ENCODE measurements at places on chromosomes 7 and 10.
A peak's percentile ranks its signal among the peaks of the same experiment; 100 is the strongest.

DNA sequence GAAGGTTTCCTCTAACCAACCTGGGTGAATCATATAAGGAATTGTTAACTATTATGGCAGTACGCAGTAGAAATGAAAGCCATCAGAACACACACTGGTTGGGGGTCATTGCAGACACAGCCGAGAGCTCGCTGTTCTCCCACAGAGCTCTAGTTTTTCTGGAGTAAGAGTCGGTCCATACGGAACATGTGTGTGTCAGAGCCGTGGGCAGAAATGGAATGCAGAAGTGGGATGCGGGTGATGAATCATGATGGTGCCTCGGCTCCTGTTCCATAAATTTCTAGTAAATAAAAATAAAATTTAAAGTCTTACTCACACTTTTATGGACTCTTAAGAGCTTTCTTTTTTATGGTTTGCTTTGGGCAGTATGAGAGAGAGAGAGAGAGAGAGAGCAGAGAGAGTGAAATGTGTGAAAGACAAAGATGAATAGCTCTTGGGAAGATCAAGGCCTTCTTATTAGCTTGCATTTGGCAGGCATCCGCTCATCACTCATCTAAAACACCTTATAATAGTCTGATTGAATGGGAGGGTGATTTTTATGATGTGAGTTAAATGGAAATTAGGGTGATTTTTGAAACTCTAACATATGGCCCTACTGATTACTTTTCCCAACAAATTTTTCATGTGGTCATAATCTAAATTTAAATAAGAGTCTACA lies 98.8 kb upstream of the PFKP start:
- DNase-seq: no peak

- DNase-seq: no peak
Observed at GRCh38 chr10:10642751-10643150, 374.9 kb upstream of the CELF2 start.

- DNase-seq: no peak
Observed at GRCh38 chr7:129801882-129802281, 150.9 kb downstream of the UBE2H start.

- no peak for DNase-seq
Observed at GRCh38 chr10:101817337-101818118, 716 bp downstream of the OGA start.

- no peak for DNase-seq
Observed at GRCh38 chr10:48514255-48514654, 90.6 kb downstream of the ARHGAP22 start.

DNA sequence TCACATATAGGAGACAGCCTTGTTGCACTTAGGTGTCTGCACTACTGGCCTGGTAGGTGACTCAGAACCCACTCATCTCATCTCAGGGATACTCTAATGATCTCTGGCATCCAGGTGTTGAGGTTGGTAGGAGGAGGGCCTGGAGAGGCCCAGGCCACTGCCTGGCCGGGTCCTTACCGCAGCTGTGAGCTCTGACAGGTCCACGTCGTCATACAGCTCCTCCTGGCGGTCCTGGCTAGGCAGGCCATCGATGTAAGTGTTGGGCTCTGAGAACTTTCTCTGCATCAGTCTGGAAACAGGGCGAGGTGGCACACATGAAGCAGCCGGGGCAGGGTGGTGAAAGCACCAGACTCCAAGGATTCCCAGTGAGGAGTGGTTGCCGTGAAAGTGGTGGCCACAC lies 62.1 kb downstream of the VWA2 start:
- DNase-seq: no peak

- DNase-seq: no peak
Observed at GRCh38 chr10:88962336-88962735, 9.8 kb upstream of the ACTA2 start.

GRCh38 chr7:129790136-129790535 lies 162.6 kb downstream of the UBE2H start:
- no peak for DNase-seq

- DNase-seq: no peak
Observed at GRCh38 chr7:15685358-15686294, 857 bp downstream of the MEOX2 start.

- no peak for DNase-seq
Observed at GRCh38 chr10:89942217-89942616, 240.8 kb downstream of the KIF20B start.

DNA sequence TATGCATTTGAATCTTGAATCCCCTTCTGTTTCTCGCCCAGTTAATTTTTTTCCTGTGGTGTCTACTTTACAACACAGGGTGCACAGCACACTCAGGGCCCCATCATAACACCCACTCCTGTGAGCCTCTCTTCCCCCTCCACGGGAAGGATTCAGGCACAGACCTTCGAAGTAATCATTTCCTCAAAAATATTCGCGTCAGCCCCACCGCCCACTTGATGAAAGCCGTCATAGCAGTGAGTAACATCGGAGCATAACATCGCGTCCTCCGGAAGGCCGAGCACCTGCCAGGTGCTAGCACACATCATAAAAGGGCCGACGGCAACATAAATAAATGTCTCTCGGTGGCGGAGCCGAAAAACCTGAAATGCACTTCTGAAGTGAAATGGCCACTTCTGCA lies 201.7 kb upstream of the ADARB2 start:
- DNase-seq: peak; percentile 27

DNA sequence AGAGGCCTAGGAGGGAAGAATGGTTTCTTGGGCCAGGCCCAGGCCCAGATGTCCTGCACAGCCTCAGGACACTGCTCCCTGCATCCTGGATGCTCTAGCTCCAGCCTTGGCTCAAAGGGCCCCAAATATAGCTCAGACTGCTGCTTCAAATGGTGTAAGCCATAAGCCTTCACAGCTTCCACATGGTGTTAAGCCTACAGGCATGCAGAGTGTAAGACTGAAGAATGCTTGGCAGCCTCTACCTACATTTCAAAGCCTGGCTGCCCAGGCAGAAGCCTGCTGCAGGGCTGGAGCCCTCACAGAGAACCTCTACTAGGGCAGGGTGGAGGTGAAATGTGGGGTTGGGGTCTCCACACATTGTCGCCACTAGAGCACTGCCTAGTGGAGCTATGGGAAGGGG lies 118.1 kb downstream of the TPK1 start:
- no peak for DNase-seq

- DNase-seq: no peak
Observed at GRCh38 chr7:39458061-39458745, 108.0 kb upstream of the YAE1 start.

- DNase-seq: no peak
Observed at GRCh38 chr7:27899601-27900000, 159.6 kb downstream of the TAX1BP1 start.

DNA sequence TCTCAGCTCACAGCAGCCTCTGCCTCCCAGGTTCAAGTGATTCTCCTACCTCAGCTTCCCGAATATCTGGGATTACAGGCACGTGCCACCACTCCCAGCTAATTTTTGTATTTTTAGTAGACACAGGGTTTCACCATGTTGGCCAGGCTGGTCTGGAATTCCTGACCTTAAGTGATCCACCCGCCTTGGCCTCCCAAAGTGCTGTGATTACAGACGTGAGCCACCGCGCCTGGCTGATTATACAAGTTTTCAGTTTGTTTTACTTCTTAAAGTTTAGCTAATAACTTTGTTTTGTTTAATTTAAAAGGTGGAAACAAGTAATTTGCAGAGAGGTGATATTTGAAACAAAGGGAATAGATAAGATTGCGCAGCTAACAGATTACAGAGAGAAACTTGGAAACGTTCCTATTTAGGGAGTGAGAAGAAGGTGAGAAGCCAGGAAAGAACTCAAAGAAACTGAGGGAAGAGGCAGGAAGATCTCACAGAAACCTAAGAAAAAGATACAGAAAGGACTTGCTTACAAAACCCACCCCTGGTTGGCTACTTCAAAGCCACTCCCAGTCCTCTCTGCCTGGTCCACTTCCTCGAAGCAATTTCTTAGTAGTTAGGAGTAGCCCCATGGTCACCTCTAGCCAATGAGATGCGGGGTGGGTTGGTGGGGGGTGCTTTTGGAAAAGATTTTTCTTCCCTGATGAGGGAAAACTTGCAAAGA lies 15.0 kb upstream of the PDLIM1 start:
- no peak for DNase-seq

DNA sequence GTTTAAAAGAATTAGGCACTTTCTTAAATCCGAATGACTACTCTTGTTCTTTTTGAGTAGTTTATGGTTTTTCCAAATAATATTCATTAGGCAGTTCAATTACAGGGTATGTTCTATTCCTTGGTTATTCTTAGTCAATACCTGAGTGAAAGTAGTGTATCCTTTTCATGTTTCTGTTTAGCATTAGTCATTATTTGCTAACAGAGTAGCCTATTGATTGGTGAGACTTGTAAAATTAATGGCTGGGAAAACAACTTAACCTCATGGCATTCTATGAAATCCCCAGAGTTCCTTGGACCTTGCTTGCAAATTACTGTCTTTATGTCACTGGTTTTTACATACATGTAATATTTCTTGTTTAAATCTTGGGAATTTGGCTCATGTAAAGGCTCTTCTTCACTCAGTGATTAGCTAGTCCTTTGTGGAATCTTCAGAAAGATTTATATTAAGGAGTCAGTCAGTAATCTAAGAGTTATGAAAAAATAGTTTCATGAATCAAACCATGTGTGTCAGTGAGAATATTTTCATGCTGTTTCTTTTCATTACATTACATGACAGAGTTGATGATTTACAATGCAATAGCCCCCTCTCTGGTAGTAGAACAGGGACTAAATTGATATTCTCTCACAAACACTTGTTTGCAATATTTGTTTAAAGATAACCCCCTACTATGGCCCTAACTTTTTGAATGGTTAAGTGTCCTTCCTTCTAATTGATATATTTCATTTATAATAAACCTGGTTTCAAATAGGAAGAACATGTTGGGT lies 81.5 kb upstream of the LRRTM3 start:
- no peak for DNase-seq

GRCh38 chr10:93062514-93063143 lies 2.0 kb downstream of the CYP26C1 start:
- DNase-seq: no peak

- DNase-seq: no peak
Observed at GRCh38 chr7:121261207-121261884, 67.5 kb upstream of the WNT16 start.

DNA sequence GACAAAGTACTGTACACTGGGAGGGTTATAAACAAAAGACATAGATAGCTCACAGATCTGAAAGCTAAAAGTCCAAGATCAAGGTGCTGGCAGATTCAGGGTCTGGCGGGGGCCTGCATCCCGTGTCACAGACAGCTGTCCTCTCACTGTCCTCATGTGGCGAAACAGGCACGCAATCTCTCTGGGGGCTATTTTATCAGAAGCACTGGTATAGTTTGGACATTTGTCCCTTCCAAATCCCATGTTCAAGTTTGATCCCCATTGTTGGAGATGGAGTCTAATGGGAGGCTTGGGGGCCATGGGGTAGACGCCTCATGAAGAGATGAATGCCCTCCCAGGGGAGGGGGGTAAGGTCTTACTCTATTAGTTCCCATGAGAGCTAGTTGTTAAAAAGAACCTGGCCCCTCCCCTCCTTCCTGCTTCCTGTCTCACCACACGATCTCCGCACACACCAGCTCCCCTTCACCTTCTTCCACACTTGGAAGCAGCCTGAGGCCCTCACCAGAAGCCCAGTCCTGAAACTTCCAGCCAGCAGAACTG lies 72.5 kb upstream of the UCN3 start:
- no peak for DNase-seq

DNA sequence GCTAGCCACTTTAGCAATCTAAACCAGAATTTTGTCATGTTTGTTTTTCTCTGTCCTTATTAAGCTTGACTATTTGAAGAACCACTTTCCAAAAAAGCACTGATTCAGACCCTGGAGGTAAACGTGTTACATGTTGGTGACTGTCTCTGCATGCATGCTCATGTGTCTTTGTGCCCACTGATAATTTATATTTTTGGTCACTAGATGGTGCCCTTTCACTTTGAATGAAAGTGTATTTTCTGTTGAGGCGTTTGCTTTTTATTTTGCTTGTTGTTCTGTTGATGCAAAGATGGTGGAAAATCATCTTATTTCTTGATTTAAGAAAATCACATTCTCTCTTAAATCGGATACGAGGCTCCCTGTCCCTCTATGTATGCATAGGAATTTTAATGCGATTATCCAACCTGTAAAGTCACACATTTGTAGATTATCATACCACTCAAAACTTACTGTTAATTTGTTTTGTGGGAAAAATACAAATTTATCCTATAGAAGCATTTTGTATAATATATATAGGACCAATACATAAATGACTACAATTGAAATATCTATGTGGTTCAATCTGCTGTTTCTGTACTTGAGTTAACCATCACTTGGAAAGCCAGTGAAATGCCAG lies 269.3 kb downstream of the BICC1 start:
- no peak for DNase-seq

GRCh38 chr10:132094581-132095234 lies 29.0 kb downstream of the JAKMIP3 start:
- no peak for DNase-seq

- no peak for DNase-seq
Observed at GRCh38 chr10:24513155-24513554, 210.5 kb downstream of the ARHGAP21 start.

DNA sequence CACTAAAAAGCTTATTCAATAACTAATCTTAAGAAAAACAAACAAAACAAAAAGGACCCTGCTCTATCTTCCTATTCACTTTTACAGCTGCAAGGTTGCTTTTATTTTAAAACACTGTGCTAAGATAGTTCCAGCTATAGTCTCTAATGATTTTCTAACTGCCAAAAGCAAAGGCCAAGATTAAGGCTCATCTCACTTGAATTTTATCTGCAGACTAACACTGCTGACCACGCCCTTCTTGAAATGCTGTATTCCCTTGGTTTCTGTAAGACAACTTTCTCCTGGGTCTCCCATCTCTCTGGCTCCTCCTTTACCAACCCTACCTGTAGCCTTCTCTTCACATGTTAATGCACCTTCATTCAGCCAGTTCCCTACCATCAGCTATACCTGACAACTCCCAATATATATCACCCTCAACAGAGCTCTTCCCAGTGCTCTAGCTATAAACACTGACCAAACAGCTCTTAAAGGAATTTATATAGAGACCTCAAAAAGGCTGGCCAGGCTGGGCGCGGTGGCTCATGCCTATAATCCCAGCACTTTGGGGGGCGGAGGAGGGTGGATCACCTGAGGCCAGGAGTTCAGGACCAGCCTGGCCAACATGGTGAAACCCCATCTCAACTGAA lies 11.7 kb downstream of the SRPK2 start:
- DNase-seq: no peak

DNA sequence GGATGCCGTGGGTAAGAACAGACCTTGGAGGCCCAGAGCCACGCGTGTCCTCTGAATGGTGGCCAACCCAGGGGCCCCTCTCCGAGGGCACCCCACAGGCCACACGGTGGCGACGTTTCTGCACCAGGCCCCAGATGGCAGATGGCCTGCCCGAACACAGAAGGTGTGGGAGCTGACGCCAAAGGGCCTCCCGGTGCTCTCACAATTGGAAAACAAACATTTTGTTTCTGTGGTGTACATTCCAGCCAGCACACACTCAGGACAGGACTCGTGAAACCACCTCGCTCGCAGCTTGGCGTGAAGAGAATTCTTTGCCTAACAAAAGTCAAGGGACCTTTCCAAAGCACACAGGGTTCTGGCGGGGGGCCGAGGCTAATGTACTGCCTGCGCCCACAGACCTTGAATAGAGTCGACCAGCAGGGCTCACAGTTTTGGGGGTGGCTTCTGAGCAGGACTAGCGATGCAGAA lies 112.1 kb downstream of the FAM53B start:
- no peak for DNase-seq
